Fibroblast of lung (primary cell): ENCODE measurements at places on chromosomes 13 and 19. TPM values are rescaled to one million over a fixed set of nuclear protein-coding genes. Genes with fewer than 3 reads are reported as not detected.

- no peaks in the 10 kb centered on the region for H3K27me3 ChIP-seq
- peak; percentile 8 for DNase-seq
- H3K36me3 ChIP-seq, result no peaks in the 10 kb centered on the region
Measured at GRCh38 chr13:87906411-87906810, 235.2 kb downstream of the SLITRK5 start.

- no peaks in the 10 kb centered on the region for H3K36me3 ChIP-seq
- no peak overlapping the region for H3K27ac ChIP-seq
- no peak for DNase-seq
- peaks cover 3% of the 10 kb centered on the region for H3K27me3 ChIP-seq
- no peak overlapping the region for H3K4me3 ChIP-seq
Measured at GRCh38 chr13:27810461-27810860, 18.2 kb downstream of the GSX1 start.

DNA sequence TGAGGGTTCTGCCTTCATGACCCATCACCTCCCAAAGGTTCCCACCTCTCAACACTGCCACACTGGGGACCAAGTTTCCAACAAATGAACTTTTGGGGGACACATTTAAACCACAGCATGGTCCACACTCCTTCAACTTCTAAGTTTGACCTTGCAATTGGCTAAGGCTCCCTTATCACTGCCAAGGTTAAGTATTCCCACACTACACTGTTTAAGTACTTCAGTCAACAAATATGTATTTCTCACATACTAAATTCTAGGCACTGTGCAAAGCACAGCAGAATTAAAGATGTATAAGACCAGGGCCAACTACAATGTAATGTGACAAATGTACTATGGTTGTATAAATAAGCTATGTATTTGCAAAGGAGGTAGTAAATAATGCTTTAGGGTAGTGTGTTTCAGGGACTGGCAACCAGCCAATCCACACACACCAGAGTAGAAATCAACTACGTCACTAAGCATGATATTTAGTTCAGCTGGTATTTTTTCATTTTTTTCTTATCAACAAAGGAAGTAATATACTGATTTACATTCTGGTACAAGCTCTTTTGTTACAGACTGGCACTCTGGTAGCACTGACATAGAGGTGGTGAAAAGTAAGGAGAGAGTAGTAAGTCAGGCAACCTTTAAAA is 12.2 kb downstream of the NUFIP1 start:
- no peak overlapping the region for H3K4me3 ChIP-seq
- H3K36me3 ChIP-seq, result peaks cover 11% of the 10 kb centered on the region
- H3K4me1 ChIP-seq, result peaks cover 7% of the 10 kb centered on the region
- H3K27me3 ChIP-seq, result no peaks in the 10 kb centered on the region
- no peak for DNase-seq

- H3K27ac ChIP-seq, result no peak overlapping the region
- no peaks in the 10 kb centered on the region for H3K27me3 ChIP-seq
- DNase-seq, result no peak
- H3K36me3 ChIP-seq, result no peaks in the 10 kb centered on the region
- no peaks in the 10 kb centered on the region for H3K4me1 ChIP-seq
- no peak overlapping the region for H3K4me3 ChIP-seq
Measured at GRCh38 chr13:32682740-32683139, 96.5 kb downstream of the PDS5B start.

DNA sequence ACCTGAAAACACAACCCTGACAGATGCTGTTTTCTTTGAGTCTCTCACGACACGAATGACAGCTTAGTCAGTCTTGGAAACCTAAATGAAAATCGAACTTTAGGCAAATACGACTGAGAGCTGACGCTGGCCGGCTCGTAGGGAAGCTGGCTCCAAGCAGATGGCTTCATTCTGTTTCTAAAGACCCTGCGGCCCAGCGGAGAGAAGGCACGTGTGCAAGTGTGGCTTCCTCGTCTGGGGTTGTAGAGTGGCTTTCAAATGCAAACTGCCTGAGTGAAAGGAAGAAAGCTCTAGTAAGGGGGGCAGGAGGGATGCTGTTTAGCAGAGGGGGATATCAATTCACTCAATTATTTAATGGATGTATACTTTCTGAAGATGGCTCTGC is 26.1 kb upstream of the TIMM44 start:
- peaks cover 13% of the 10 kb centered on the region for H3K36me3 ChIP-seq
- H3K4me3 ChIP-seq, result no peak overlapping the region
- no peaks in the 10 kb centered on the region for H3K27me3 ChIP-seq
- no peaks in the 10 kb centered on the region for H3K4me1 ChIP-seq
- DNase-seq, result no peak
- no peak overlapping the region for H3K27ac ChIP-seq

DNA sequence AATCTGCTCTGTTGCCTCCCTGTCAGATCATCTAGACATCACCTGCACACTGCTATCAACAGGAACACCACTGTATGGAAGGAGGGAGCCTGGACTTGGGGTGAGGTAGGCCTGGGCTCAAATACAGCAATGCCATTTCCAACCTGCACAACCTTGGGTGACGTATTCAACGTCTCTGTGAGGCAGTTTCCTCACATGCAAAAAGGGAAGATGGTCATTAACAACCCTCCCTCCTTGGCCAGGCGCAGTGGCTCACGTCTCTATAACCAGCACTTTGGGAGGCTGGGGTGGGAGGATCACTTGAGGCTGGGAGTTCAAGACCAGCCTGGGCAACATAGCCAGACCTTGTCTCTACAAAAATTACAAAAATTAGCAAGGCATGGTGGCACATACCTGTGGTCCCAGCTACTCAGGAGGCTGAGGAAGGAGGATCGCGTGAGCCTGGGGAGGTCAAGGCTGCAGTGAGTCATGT is 13.1 kb downstream of the XRCC1 start:
- no peak for DNase-seq
- peaks cover 6% of the 10 kb centered on the region for H3K36me3 ChIP-seq
- no peak overlapping the region for H3K4me3 ChIP-seq
- peak overlapping the region; percentile 15 for H3K27ac ChIP-seq
- peaks cover 12% of the 10 kb centered on the region for H3K4me1 ChIP-seq
- no peaks in the 10 kb centered on the region for H3K27me3 ChIP-seq

DNA sequence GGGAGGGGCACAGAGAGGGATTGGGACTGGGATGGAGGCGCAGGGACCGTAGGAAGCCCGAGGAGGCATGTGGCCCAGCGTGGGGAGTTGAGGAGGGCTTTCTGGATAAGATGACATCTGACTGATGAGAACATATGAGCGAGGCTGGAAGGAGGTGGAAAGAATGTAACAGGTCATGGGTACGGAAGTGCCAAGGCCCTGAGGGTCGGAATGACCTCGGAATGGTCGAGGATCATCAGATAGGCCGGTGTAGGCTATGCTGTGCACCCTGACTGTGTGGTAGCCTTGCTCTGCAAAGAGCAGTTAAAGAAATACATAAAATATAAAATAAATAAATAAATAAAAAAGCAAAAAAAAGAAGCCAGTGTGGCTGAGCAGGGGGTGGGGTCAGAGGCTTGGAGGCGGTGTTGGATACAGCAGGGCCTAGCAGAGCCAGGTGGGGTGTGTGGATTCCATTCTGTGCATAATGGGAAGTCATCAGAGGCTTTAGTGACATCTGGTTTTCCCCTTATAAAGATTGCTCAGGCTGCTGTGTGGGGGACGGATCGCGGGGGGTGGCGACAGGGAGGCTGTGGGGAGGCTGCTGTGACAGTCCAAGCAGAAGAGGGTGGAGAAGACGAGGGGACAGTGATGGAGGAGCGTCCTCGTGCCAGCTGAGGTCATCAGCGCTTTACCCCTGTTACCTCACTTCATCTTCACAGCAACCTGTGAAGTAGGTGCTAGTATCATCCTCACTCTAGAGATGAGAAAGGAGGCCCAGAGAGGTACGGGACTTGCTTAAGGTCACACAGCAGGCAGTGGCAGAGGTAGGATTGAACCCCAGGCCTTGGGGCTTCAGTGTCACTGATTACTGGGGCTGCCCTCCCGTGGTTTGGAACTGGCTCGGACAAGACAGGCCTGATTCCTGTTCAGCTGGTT is 5.0 kb downstream of the PAK4 start:
- DNase-seq, result no peak
- peaks cover 8% of the 10 kb centered on the region for H3K4me1 ChIP-seq
- H3K27ac ChIP-seq, result no peak overlapping the region
- no peaks in the 10 kb centered on the region for H3K36me3 ChIP-seq
- H3K4me3 ChIP-seq, result no peak overlapping the region

DNA sequence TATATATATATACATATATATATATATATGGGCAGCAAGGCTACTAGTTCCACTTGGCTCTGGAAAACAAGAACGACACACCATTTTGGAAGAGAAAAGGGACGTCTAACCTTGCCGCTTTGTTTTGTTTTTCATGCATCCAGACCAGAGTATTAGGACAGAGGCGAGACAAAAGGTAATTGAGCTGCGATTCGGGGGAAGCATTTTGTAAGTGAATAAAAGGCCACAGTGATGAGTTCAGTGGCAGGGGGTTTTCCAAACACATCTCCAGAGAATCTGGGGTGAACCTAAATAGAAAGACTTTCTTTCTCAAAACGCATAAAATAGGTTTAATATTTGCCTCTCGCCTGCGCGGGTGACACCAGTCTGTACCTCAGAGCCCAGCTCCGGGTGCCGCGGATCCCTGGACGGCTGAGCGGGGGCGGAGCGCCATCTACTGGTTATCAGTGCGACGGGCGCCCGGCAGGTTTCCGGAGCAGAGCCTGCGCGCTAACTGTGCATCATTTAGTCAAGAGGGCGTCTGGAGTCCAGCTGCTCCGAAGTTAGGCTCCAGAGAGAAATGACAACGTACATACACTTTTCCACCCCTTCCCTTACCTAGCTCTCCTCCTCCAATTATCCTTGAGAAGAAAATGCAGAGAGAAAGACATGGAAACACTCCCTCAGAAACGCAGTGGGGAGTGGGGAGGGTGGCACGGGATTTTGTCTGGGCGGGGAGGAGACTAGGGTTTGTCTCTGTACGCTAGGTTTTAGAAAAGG is 262.3 kb downstream of the TBC1D4 start:
- no peak overlapping the region for H3K27ac ChIP-seq
- H3K36me3 ChIP-seq, result no peaks in the 10 kb centered on the region
- H3K4me3 ChIP-seq, result peak overlapping the region; percentile 39

- no peak for DNase-seq
- H3K27me3 ChIP-seq, result no peaks in the 10 kb centered on the region
- H3K36me3 ChIP-seq, result no peaks in the 10 kb centered on the region
- H3K4me1 ChIP-seq, result no peaks in the 10 kb centered on the region
Measured at GRCh38 chr19:39139971-39140453, 14.4 kb downstream of the PAK4 start.

DNA sequence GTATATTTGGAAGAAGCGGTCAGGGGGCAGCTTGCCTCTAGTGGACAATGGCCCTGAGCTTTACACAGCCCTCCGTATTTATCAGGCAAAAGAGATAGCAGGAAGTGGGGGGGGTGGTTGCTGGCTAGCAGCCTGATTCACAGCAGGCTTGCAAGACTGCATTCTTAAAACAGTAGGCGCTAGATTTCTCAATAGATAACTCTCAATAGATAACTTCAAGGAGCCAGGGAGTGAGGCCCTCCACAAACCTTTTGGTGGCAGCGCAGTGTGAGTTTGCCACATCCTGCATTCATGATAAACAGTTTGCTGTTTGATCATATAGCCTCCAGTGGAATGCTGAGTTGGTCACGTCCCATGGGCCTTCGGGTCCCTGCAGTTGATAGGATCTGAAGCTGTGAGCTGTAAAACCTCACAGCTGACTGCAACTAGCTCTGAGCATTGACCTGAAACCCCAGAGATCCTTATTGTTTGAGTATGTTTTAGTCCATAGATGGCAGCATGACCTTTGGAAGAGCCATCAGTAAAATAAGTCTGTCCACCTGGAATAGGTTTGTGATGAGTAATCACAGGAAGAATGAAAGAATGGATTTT is 12.2 kb downstream of the FPR3 start:
- no peaks in the 10 kb centered on the region for H3K4me1 ChIP-seq
- H3K27ac ChIP-seq, result no peak overlapping the region
- no peak overlapping the region for H3K4me3 ChIP-seq
- no peak for DNase-seq

- no peaks in the 10 kb centered on the region for H3K36me3 ChIP-seq
- H3K27ac ChIP-seq, result no peak overlapping the region
- no peak for DNase-seq
- no peaks in the 10 kb centered on the region for H3K4me1 ChIP-seq
Measured at GRCh38 chr19:29324291-29324680, 111.3 kb upstream of the UQCRFS1 start.

DNA sequence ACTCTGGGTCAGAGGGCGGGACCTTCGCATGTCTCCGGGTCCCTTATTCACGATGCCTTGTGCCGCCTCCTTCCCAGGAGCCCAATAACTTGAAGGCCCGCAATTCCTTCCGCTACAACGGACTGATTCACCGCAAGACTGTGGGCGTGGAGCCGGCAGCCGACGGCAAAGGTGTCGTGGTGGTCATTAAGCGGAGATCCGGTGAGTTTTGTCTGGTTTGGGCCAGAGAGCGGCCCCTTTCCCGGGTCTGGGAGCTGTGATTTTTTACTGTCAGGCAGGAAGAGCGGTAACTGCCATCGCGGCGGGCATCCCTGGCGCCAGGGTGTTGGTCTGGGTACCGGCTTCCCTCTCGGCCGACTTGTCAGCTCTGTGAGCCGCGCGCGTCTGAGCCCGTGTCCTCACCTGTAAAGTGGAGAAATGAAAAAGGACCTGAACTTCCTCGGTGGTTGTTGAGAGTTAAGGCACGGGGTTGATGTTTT is 800 bp downstream of the RPL28 start:
- H3K4me1 ChIP-seq, result peaks cover 22% of the 10 kb centered on the region
- peaks cover 29% of the 10 kb centered on the region for H3K36me3 ChIP-seq
- peak overlapping the region; percentile 87 for H3K27ac ChIP-seq
- no peaks in the 10 kb centered on the region for H3K27me3 ChIP-seq
- peak overlapping the region; percentile 80 for H3K4me3 ChIP-seq

- H3K27ac ChIP-seq, result no peak overlapping the region
- peak; percentile 74 for DNase-seq
- peaks cover 13% of the 10 kb centered on the region for H3K36me3 ChIP-seq
- peaks cover 7% of the 10 kb centered on the region for H3K4me1 ChIP-seq
Measured at GRCh38 chr19:5048091-5048726, 79.3 kb downstream of the KDM4B start.

DNA sequence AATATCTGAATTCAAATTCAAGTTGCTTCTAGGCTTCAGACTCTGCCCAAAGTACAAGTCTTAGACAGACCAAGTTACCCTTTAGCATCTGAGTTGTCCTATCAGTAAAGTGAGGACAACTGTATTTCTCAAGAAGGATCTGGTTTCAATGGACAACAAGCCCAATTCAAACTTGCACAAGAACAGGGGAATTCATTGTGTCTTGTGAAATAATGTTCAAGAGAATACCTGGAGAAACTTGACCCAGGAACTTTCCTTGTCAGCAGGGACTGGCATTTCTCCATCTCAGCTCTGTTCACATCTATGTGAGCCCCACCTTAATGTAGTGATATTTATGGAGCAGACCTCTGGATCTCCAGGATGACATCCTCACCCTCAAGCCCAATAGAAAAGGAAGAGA is 894.9 kb upstream of the SLC10A2 start:
- DNase-seq, result no peak
- no peak overlapping the region for H3K27ac ChIP-seq
- no peaks in the 10 kb centered on the region for H3K27me3 ChIP-seq
- H3K4me1 ChIP-seq, result no peaks in the 10 kb centered on the region

GRCh38 chr13:32587011-32587810 is 959 bp downstream of the PDS5B start:
- peak; percentile 71 for DNase-seq
- no peaks in the 10 kb centered on the region for H3K36me3 ChIP-seq
- H3K4me3 ChIP-seq, result peak overlapping the region; percentile 93
- H3K27me3 ChIP-seq, result no peaks in the 10 kb centered on the region

Gene JAK3
- total RNA-seq, result 1.2 and 1.3 TPM in 2 replicates

Gene PTGIR
- total RNA-seq, result 10.3 and 16.5 TPM in 2 replicates

Gene LRRC4B
- total RNA-seq, result 0.17 and 0.26 TPM in 2 replicates

Gene KLHL1
- not detected in 2 replicates for total RNA-seq

Gene CKM
- not detected in 2 replicates for total RNA-seq

Gene HS6ST3
- total RNA-seq, result not detected in 2 replicates

Gene ADGRE3
- total RNA-seq, result not detected in 2 replicates
